ENCODE measurements at places on chromosomes 3 and 15.
A peak's percentile ranks its signal among the peaks of the same experiment; 100 is the strongest.

GRCh38 chr15:80459380-80459779 is 55.2 kb downstream of the ARNT2 start:
- DNase-seq: no peak

DNA sequence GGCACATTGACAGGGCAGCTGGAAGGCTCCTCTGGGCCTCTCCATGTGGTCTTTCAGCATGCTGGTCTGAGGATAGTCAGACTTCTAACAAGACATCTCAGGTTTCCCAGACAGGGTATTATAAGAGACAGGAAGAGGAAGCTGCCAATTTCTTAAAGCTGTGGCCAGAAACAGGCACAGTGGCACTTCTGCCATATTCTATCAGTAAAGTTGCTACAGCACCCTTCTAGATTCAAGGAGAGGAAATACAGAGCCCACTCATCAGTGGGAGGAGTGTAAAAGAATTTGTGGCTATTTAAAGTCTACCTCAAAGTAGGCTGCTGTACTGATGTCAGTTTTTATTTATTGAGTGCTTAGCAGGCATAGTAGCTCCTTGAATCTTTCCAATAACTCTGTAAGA is 55.5 kb downstream of the BTD start:
- no peak for DNase-seq

DNA sequence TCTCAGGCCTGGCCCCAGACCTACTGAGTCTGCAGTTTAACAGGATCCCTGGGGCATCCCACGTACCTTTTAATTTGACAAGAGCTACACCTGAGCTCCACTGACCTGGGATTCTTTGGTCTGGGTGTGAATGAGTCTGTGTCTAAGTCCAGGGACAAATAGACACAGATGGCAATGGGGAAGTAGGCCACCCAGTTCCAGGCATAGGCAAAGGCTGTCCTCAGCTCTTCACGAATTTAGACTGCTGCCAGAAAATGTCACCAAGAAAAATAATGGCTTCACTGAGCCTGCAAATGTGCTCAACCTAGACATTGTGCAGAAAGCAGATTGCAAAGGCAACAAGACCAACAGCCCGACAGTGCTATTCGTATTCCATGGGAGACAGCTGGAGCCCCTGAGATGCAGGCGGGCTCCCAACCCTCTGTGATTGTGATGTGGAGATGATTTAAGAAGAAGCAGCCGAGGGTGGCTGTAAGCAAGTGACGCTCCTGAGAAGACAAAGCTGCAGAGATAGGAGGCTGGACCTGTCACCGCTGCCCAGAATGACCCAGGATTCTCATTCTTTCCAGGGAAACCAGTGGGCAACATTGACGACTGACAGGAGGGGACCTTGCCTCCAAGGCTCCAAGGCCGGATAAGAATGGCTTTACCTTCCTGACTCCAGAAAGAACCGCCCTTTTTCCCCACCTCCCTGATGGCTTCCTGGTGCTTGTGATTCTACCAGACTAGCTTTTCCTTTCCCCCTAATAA is 39.8 kb upstream of the IREB2 start:
- DNase-seq: no peak

- peak; percentile 10 for DNase-seq
Observed at GRCh38 chr3:112582244-112582874, 20.5 kb downstream of the SLC35A5 start.

DNA sequence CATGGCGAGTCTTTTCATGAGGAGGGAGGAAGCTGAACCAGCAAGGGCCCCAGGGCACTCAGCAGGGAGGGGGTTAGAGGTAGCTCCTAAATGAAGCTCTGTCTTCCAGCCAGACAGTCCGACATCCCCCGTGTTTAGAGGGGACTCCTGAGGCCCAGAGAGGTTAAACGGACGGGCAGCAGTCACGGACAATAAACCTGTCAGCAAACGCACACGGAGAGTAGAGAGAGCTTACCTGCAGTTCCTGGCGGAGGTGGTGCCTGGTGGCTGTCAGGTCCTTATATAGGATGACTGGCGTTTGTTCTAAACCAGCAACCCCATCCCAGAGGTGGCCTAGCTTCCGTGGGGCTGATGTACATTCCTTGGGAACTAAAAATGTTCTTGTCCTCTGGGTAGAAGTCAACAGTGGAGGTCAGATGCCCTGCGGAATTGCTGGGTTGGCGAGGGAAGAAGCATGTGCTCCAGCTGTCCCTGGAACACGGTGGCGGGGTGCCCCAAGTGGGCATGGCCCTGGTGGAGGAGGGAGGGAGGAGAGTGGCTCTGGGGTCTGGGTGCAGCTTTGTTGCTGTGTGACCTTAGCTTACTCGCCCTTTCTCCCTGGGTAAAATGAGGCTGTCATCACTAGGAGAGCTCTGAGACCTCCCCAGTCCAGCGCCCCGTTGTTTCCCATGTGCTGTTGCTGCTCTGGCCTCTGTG is 2.1 kb downstream of the GHRL start:
- DNase-seq: no peak

DNA sequence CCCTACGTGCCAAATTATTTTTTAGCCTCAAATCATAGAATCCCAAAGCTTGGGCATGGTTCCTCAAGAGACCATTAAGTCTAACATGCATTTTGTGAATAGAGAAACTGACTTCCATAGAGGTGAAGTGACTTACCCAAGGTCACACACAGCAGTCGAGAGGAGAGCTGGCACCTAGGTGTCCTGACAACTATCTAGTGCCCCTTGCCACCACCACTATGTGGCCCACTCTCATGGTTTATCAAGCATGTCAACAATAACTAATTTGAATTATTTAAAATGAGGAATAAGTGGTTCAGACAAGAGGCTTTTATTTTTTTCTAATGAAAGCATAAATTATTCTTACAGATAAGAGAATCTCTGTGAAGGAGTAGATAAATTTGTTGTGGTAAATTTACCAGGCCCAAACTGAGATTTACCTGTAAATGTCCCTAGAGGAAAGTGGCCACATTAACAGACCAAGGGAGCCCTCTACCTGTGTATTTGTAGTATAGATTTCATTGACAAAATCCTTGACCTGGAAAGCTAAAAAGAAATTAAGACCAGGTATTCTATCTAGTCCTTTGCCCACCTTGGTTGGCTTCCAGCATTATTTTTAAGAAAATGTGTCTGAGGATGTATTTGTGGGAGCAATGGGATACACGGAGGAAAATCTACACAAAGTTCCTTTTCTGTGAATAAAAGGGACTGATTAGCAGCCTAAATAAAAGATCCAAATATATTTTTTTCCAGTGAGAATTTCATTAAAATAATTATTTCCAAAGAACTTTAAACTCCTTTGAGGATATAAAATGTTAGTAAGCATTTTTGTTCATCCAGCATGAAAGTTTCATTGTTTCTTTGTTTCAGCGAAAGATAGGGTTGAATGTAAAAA is 49.1 kb downstream of the IQCH start:
- no peak for DNase-seq

- no peak for DNase-seq
Observed at GRCh38 chr15:70491201-70491621, 272.1 kb downstream of the UACA start.

DNA sequence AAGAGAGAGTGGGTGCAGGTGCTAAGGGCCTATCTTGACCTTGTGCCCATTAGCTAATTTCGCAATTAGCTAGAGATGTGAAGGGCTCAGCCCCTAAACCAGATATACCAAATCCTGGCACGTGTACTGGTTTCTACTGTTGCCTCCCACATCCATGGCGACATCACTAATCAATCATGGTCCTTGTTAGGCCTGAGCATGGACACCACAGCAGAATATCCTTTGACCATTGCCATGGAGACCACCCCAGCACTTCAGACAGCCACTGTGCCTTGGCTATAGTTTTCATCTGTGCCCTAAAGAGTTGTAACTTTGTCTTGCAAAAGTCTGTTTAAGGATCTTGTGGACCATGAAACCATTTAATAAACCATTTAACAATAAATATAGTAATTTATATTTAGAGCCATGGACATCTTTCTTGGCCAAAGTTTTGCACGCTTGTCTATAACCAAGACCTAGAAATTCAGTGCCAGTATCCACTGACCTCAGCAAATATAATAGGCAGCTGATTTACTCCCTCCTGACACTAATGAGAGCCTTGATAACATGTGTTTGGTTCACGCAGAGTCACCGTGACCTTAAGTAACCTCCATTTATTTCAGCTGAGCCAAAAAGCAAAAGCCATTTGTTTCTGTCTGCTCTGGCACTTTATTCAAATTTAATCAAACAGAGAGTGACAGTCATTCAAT is 43.4 kb downstream of the COLQ start:
- DNase-seq: no peak

DNA sequence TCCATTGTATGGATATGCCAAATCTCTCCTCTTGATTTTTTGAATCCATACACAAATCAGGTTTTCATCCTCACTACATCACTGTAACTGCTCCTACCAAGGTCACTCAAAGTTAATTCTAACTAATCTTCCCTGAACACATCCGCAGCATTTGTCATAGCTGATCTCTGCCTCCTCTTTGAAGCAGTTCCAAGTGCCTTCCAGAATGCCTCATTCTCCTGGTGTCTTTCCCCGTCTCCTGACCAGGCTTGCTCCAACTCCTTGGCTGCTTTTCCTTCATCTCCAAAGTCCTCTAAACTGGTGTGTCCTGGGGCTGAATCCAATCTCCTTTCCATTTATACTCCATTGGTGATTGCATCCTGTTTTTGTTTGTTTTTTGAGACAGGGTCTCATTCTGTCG is 26.8 kb downstream of the KLHDC8B start:
- DNase-seq: no peak

- DNase-seq: no peak
Observed at GRCh38 chr3:181752202-181752671, 40.5 kb downstream of the SOX2 start.

- DNase-seq: no peak
Observed at GRCh38 chr3:186540835-186541226, 3.3 kb downstream of the CRYGS start.

DNA sequence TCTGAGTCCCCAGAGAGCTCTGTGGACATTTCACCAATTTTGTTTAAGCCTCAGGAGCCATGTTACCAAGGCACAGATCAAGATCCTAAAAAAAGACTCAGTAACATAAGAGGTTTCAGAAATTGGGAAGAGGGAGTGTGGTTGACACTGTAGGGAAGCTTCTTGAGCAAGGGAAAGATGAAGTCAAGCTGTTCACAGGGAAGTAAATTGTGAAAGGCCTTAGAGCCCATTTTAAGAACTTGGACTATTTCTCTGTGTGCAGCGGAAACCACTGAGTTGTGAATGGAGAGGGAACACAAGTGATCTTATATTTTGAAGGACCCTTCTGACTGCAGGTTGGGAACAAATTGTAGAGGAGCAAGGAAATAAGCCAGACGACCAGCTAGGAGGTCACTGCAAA is 18.7 kb downstream of the BCL2A1 start:
- DNase-seq: no peak

GRCh38 chr3:69113536-69113935 is 8.9 kb downstream of the LMOD3 start:
- no peak for DNase-seq

DNA sequence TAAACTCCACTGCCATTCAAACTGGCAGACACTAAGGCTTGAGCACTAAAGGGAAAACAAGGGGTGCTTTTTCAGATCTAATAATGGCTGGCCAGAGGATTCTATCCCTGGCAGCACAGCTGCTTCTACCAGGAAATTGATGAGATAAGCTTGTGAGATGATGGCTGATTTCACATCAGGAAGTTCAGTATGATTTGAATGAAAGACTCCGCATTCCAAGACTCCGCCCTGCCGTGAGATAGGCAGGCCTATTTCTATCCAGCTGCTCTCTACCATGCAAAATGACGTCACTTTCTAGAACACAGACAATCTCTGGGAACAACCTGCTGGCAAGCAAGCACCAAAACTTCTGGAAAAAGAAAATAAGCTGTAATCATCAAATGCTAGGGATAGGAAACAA is 171.8 kb downstream of the WDR76 start:
- DNase-seq: no peak

- no peak for DNase-seq
Observed at GRCh38 chr3:193310914-193311723, 67.4 kb downstream of the ATP13A5 start.

DNA sequence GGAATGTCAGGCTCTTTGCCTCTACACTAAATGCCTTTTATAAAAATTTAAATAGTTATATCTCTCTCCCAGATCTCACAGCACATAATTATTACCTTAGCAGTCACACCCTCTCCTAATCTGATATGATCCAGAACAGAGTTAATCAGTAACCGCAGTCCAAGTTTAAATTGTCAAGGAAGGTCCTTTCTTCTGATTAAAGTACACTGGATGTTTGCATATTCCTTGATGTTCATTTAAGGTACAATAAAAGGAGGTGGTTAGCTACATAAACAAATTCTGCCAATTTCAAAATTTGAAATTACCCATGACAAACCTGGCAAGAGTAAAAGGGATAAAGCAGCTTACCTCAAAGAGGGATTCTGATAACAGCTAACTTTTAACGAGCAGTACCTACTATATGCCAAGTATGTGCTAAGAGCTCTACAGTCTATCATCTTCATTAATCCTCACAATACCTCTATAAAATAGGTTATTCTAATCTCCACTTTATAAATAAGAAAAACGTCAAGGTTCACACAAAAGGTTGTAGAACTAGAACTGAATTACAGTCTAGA is 4.3 kb downstream of the GOLIM4 start:
- DNase-seq: no peak

DNA sequence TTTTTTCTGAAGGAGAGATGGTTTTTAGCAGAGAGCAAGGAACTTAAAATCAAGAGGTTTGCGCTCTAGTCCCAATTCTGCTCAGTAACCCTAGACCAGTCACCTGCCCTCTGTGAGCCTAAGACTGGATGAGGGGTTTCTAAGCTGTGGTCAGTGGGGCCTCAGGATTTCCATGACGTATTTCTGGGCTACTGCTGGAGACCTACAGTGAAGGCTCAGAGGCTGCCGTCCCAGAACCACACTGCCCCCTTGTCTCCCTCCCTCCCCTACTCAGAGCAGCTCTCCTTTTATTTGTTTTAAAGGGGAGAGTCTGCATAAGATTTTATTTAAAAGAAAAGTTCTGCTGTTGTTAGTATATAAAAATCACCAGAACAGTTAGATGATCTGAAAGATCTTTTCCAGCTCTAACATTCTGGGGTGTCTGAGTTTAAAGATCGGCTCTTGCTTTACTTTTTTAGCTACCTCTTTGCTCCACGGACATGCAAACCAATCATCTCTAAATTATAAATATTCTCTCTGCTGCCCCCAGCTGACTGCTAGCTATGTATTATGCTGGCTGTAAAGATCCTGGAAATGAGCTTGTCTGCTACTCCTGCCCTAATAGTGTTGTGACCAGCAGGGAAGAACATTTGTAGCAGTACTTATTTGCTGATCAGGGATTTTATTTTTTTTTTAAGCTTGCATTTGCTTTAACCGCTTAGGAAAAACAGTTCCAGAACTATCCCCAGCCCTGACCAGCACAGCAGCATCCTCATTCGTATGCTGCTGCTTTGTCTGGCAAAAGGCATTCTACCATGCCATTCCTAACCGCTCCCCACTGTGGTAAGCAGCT is 28.6 kb upstream of the NDUFB4 start:
- DNase-seq: no peak

Data from activated CD4-positive, alpha-beta T cell treated with anti-CD3 and anti-CD28 coated beads for 24 hours (primary cell).